ENCODE measurements at places on chromosomes 12 and 14. TPM values are rescaled to one million over a fixed set of nuclear protein-coding genes. Genes with fewer than 3 reads are reported as not detected.
A peak's percentile ranks its signal among the peaks of the same experiment; 100 is the strongest.

GRCh38 chr12:13941258-13942249, 39.8 kb downstream of the GRIN2B start:
- DNase-seq: no peak

DNA sequence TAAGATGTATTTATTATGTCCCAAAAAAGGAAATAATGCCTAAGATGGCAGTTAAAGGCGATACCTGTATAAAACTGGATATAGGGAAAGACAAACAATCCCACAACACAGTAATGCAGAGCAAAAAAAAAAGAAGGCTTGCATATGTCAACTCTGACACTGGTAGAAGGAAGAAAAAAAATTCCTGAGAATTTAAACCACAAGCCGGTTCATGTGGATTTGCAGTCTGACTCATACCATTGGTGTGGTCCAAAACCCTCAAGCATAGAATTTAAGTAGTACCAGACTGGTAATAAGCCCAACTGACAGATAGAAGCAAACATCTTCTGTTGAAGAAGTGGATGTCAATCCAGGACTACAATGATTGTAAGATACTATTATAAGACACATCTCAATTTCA, 7.2 kb downstream of the DNAI7 start:
- no peak for DNase-seq

GRCh38 chr14:30725763-30726162, 103.6 kb downstream of the SCFD1 start:
- no peak for DNase-seq

DNA sequence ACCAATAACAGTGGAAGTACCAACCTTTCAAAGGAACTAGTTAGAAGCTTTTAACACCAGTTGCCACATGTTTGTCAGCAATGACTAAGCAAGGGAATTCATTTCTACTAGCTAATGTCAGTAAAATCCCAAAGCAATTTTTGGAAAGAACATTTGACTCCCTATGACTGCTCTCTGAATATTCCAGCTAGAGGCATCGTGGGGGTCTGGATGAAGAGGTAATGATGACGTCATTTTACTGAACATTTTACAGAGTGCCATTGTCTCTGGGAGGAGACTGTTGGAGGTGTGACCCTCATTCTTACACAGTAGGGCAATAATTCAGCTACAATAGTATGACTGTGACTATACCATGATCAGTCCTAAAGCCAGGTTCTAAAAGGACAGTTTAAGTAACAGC, 204.8 kb downstream of the ITPR2 start:
- no peak for DNase-seq

- DNase-seq: no peak
These were observed 84.8 kb upstream of the NUDT4 start for GRCh38 chr12:93292731-93293566.

GRCh38 chr12:119942386-119942785, 46.6 kb upstream of the BICDL1 start:
- DNase-seq: no peak

- no peak for DNase-seq
These were observed 81.9 kb downstream of the CFAP54 start for GRCh38 chr12:96571101-96571862.

- no peak for DNase-seq
These were observed 221.8 kb downstream of the MSRB3 start for GRCh38 chr12:65500091-65500900.

GRCh38 chr14:34157651-34158050, 206.8 kb upstream of the EGLN3 start:
- DNase-seq: no peak

- DNase-seq: no peak
These were observed 16.9 kb downstream of the CDKN1B start for GRCh38 chr12:12734054-12734453.

DNA sequence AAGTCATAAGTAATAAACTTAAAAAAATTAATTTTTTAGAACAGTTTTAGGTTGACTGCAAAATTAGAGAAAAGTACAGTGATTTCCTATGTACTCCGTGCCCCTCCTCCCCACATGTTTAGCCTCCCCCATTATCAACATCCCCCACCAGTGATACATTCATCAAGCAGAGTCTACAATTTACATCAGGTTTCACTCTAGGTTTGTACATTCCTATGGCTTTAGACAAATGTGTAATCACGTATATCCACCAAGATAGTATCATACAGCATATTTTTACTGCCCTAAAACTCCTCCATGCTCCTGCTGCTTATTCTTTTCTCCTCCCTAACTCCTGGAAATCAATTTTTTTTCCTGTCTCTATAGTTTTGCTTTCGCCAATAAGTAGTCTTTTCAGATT, 438.7 kb downstream of the LRFN5 start:
- no peak for DNase-seq

DNA sequence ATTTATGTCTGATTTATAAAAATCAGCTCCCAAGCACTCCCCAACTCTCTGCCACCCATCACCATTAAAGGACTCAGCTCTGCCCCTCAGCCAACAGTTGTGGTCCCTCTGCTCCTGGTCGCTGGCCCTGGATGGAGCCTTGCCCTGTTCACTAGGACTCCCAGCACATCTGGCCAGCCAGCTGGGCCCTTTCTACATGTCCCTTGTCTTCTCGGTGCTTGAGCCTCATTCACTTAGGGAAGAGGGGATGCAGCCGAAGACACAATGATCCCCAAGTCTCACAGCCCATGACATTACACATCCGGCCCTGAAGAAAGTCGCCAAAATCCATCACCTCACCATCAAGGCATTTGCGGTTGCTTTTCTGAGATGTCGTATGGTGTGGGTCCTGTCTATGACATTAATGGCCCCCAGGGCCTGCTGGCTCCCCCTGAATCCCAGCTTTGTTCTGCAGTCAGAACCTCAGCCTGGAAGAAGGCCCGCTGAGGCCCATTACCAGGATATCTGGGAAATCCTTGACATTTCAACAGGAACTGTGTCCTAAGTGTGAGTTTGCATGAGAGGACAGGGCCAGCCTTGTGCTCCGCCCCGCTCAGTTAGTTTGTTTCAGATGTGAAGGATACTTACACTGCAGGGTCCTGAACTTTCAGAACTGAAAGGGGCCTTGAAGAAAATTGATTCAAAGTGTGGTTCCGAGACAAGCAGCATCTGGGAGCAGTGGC, 19.1 kb downstream of the TSPAN11 start:
- no peak for DNase-seq

DNA sequence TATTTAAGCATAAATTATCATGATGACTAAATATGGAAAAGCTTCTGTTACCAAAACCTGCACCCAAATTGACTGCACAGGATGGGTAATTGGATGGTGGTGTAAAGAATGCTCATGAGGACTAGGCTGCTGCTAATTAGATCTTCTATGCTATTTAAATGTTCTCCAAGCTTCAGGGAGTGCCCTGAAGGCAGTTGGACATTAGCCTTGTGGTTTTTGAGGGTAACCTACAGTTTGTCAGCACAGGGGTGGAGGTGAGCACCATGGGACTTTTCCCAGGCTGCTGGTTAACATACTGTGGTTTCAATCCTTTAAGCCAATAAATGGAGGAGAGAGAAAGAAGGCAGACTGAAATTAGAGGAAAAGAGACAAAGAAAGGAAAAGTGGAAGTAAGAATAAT, 145.0 kb downstream of the WIF1 start:
- DNase-seq: no peak

DNA sequence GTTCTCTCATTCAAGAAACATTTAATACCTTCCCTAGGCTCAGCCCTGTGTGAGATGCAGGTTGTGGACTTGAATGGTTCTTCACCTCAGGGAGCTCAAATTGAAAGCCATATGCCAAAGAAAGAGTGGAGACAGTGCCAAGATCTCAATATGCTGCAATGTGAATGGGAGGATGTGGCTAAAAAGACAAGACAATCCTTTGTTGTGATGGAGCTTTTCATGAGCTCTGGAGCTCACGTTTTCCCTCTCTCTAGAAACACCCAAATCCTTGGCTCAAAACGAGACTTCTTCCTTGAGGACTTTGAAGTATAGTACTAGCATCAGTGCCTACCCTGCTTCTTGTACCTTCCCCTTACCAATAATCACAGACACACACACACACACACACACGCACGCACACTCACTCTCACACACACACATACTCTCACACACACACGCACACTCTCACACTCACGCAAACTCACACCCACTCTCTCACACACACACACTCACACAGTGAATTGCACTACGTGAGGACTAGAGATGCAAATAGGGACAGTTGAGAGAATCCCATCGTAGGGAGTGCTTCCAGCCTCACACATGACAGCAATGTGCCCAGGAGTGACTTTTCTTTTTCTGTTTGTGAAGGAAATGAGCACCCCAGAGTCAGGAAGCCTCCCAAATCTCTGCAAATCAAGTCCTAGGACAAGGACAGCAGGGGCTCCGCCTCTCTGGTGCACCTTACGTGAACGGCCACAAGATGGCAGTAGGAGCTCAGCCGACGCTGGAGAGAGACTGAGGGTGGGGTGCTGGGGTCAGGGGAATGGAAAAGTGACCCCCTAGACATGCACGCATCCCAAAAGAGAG, 231.4 kb downstream of the PCNX1 start:
- peak; percentile 88 for DNase-seq

DNA sequence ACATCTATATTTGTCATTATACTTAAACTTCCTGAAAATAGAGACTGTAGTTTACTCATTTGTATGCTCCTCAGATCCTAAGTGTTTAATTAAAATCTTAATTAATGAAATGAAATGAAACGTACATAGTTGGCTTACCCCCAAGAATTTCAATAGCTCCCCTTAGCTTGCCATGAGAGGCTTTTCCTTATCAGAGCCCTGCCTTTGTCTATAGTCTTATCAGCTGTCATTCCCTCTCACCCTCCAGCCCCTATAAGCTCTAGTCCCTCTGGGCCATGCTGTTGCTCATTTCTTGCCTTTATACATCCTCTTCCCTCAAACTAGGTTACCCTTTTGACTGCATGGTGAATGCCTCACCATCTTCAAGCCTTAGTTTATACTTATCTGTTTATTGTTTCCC, 1.1 kb upstream of the RTRAF start:
- DNase-seq: no peak

DNA sequence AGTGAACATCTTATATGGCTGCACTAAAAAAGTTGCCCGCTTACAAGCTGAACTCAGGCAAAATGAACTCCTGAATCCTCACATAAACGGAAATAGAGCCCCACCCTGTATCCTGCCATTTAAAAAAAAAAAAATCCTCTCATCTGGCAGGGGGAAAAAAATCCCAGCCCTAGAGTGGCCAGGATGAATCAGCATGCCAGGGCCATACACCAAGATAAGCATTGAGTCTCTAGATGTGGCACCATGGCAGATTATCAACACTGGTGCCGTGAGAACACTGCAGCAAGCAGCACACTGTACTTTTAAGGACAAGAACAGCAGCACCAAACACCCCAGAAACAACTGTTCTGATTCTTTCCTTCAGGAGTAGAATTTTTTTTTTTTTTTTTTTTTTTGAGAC, 65.5 kb downstream of the RASSF3 start:
- DNase-seq: no peak

DNA sequence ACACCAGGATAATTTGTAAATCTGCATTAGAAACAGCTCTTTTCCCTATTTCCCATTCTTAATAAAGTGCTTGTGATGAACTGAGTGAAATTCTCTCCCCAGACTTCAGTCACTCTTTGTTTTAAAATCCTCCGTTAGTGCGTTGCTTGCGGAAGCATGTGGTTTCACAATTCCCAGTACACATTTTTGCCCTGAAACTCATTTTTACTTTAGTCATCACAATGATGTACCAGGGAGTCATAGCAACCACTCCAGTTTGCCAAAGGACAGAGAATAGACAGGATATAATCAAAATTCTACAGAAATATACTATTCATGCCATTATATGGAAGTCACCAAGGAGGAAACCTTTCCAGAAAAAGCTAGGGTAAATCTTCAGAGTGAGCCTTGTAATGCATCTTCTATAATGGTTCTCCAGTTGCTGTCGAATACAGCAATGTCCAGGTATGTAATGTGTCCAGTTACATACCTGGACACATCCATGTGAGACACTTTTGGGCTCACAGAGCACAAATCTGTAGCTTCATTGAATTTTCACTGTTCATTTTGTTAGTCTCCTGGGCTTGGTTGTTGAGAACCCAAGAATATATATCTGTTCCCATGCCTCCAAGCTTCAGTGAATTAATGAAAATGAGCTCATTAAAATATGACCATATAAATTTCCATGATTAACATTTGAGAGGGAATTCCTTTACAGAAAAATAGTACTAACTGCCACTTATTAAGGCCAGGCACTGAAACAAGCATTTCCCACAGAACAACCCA, 57.8 kb downstream of the GPR135 start:
- no peak for DNase-seq

- peak; percentile 81 for DNase-seq
These were observed 98.2 kb downstream of the ZFP36L1 start for GRCh38 chr14:68694516-68695235.

GRCh38 chr12:18782827-18783226, 44.9 kb downstream of the CAPZA3 start:
- DNase-seq: no peak

DNA sequence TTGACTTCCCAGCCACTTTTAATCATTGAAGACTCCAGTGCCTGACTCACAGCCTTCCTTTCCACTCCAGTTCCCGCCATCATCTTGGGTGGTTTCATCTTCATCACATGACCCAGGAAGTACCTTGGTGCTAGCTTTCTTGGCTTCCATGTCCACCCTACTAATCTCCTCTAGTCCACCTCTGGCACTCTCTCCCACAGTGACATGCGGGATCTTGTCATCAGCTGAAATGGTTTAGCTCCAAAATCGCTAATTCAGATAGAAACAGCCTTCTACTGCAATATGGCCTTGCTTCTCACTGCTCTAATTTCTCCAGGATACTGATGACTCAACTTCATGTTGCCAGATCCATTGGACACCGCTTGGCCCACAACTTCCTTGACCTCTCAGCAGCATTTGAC, 24.5 kb downstream of the WDR20 start:
- DNase-seq: no peak

DNA sequence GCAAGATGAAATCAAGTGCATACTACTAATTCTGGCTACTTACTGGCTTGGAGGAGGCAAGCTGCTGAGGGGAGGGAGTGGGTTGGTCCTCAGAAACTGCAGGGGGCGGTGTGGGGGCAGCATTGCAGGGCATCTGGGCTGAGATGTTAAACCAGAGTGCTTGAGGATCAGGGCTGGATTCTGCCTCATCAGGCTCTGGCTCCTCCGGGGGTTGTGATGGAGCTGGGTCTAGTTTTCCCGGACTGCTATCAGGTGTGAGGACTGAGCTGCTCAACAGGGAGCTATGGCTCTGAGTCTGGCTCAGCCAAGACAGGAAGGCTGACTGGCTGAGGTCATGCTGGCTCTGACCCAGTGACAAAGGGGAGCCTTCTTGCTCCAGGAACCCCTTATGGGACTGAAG, 28.6 kb downstream of the BAZ2A start:
- no peak for DNase-seq

The FAM161B gene
- total RNA-seq: 1.7 TPM

The CLBA1 gene
- 5.6 TPM for total RNA-seq

The PLEKHH1 gene
- 14.5 TPM for total RNA-seq

The SERPINA1 gene
- total RNA-seq: 3.9 TPM

The ZC2HC1C gene
- total RNA-seq: 0.76 TPM

The CLEC14A gene
- total RNA-seq: 12.9 TPM

The PLCZ1 gene
- total RNA-seq: not detected

The C12orf56 gene
- total RNA-seq: 2.9 TPM

The TMED10 gene
- 208 TPM for total RNA-seq

The TGM1 gene
- 283 TPM for total RNA-seq

Data from lower leg skin (tissue), 4 donors.